ENCODE measurements at places on chromosomes 7 and 10. TPM values are rescaled to one million over a fixed set of nuclear protein-coding genes. Genes with fewer than 3 reads are reported as not detected.
A peak's percentile ranks its signal among the peaks of the same experiment; 100 is the strongest.

OR6B1 gene
- total RNA-seq: not detected

SLC26A5 gene
- total RNA-seq: not detected

- no peak for DNase-seq
- H3K4me1 ChIP-seq: no peaks in the 10 kb centered on the region
- H3K36me3 ChIP-seq: no peaks in the 10 kb centered on the region
- H3K27me3 ChIP-seq: peaks cover 67% of the 10 kb centered on the region
Measured at GRCh38 chr10:62727934-62728333, 76.6 kb upstream of the ADO start.

DNA sequence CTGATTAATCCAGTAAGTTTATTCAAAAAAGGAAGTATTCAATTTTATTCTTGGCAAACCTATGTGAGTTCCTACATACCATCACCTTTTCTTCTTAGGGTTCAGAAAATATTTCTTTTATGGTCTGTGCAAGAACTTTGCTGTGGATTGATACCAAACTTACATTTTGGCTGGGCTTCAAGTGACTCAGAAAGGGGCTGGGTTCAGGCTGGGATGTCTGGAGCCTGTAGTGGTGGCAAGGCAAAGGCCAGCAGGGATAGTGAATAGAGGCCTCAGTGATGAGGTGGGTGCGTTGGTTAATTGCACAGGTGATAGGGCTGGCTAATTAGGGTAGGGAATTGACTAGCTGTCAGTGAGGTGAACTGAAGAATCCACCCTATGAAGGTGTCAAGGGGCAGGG is 40.2 kb upstream of the ATXN7L1 start:
- H3K27me3 ChIP-seq: no peaks in the 10 kb centered on the region
- DNase-seq: no peak
- H3K4me1 ChIP-seq: peaks cover 2% of the 10 kb centered on the region
- no peak overlapping the region for H3K27ac ChIP-seq
- no peaks in the 10 kb centered on the region for H3K36me3 ChIP-seq
- no peak overlapping the region for H3K4me3 ChIP-seq

GRCh38 chr7:12549106-12549505 is 21.4 kb upstream of the SCIN start:
- no peak overlapping the region for H3K27ac ChIP-seq
- H3K27me3 ChIP-seq: no peaks in the 10 kb centered on the region
- no peak for DNase-seq
- peaks cover 9% of the 10 kb centered on the region for H3K4me1 ChIP-seq
- no peak overlapping the region for H3K4me3 ChIP-seq
- H3K36me3 ChIP-seq: no peaks in the 10 kb centered on the region

GRCh38 chr10:121631365-121632029 is 33.3 kb upstream of the FGFR2 start:
- no peak for DNase-seq
- H3K4me3 ChIP-seq: no peak overlapping the region
- no peaks in the 10 kb centered on the region for H3K36me3 ChIP-seq

- peak overlapping the region; percentile 53 for H3K27ac ChIP-seq
- H3K27me3 ChIP-seq: no peaks in the 10 kb centered on the region
- no peak overlapping the region for H3K4me3 ChIP-seq
- H3K4me1 ChIP-seq: peaks cover 26% of the 10 kb centered on the region
Measured at GRCh38 chr7:151454305-151454704, 14.4 kb upstream of the CRYGN start.
